ENCODE measurements at places on chromosomes 6 and 20.

DNA sequence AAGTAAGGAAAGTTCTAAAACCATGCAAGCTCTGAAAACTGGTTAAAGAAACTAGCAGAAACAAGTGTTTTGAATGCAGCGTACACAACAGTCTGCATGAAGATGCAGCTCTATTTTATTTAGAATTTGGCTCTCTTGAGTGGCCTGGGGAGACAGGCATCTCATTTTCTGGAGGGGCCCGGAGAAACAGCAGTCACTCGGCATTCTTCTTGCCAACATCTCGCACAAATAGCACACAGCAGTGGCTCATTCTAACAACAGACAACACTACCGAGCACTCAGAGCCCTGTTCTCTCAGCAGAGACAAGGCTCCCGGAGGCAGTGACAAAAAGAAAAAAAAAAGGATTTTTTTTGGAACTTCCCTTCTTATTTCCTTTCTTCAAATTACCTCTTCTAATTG, 108.5 kb upstream of the STMND1 start:
- no peak for DNase-seq

- no peak for DNase-seq
Observed at GRCh38 chr6:144666781-144667180, 381.6 kb downstream of the UTRN start.

DNA sequence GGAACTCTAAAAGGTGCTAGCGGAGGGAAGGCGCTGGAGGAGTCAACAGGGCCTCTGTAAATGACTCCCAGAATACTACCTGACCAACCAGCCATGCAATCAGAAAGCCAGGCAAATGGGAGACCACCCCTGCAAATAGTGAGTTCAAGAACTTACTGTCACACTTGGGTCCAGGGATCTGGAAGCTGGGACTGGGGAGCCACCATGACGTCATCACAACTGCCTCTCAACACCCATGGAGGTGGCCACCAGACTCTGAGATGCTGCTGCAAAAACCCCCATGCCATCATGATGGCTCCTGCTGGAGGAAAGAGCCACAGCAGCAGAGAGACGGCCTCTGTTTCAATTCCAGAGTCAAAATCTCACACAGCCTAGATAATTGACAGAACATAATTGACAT, 8.5 kb upstream of the PDYN start:
- no peak for DNase-seq

DNA sequence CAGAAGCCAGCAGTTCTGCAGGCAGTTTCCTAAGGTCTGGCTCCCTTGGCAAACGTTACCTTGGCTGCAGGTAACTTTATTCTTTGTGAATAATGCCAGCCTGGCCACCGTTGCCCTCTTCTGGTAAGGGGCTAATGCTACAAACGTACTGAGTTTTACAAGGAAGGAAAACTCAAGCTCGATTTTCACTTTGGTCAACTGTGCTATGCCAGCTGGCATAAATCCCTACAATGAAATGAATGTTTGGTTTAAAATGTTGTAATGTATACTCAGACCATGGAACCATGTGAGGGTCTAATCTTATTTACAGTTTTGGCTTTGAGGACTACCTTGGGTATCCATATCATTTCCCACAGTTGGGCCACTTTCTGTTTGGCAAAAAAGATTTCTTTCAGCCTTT, 101.4 kb downstream of the SLX4IP start:
- no peak for DNase-seq

GRCh38 chr20:54204063-54204462, 3.8 kb upstream of the PFDN4 start:
- no peak for DNase-seq

GRCh38 chr20:49578436-49578835, 10.5 kb upstream of the PTGIS start:
- DNase-seq: no peak

- DNase-seq: peak; percentile 50
Observed at GRCh38 chr6:169800668-169801395, 49.4 kb downstream of the ERMARD start.

DNA sequence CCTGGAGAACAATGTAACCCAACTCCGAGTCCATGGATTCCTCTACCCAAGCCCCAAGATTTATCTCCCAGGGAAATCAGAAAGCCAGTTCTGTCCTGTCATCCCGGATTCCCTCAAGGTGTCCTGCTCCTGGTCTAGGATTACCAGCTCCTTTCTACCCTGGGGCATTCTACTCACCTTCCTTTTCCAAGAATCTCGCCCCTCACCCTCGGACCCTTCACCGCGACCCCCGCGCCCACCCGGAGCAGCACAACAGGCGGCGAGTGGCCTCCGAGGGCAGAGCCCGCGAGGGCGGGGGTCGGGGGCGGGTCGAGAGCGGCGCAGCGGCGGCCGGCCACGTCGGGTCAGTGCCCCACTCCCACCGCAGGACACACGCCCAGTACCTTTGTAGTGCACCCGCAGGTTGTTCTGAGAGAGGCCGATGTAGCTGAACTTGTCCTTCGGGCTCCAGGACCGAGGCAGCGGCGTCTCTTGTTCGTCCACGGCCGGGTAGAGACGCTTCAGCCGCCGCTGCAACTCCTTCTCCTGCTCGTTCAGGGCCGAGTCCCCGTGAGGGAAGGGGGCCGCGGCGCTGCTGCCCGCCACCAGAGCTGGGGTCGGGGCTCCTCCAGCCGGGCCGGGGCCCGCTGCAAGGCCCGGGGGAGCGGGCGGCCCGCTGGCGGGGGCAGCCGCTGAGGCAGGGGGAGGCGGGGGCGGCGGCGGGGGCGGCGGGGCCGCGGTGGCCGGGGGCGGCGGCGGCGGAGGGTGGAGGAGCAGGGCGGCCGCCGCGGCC, 897 bp downstream of the RANBP9 start:
- no peak for DNase-seq

DNA sequence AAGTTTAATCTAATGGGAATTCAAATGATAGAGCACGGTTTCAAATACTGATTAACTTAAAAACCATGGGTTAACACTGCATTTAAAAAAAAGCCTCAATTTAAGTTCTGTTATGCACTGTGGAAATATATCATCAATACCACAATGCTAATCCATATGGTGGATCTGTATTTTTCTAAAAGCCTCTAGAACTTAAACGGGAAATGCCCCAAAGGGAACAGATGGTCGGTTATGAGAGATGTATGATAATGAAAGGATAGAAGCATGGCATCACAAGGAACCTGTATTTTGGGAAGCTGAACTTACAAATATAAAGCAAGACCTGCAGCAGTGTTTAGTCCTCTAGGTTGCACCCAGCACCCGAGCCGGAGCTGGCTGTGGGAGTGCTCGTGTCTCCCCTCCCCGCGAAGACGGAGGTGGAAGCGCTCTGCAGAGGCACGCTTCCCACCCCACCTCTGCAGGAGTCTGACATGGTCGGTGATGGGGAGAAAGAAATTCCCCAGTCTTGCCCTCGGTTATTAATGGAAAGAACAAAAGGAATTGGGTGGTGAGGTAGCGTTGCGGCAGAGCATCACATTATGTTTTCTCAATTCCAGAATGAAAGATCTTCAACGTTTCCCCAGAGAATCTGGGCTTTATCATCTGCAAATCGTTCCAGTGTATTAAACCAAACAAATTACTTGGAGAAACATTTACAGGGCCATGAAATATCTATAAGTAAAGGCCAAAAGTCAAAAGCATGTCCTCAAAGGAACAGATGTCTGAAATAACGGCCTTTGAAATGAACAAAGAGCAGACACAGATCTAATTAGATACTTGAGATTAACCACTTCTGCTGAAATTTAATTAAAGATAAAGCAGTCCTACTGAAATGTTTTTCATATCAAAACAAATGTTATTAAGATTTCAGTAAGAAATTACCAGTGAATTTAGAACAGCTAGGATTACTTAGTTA, 103.1 kb upstream of the POPDC3 start:
- DNase-seq: no peak

DNA sequence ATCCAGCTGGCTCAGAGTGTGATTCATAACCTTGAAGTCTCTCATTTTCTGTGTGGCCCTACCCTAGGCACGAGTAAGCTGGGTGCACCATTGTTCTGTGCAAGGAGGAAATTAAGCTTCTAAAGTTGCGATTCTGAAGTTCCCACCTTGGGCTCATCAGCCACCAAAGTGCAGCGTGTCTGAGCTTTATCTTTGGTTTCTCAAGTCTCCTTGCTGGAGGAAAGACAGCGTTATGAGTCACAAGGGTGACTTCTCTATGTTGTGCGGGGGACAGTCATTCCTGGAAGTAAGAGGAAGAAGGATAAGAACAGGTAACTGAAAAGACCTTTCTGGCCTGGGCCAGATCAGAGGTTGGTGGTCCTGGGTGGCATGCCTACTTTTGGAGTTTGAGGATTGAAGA, 16.8 kb downstream of the MRAP2 start:
- DNase-seq: no peak

DNA sequence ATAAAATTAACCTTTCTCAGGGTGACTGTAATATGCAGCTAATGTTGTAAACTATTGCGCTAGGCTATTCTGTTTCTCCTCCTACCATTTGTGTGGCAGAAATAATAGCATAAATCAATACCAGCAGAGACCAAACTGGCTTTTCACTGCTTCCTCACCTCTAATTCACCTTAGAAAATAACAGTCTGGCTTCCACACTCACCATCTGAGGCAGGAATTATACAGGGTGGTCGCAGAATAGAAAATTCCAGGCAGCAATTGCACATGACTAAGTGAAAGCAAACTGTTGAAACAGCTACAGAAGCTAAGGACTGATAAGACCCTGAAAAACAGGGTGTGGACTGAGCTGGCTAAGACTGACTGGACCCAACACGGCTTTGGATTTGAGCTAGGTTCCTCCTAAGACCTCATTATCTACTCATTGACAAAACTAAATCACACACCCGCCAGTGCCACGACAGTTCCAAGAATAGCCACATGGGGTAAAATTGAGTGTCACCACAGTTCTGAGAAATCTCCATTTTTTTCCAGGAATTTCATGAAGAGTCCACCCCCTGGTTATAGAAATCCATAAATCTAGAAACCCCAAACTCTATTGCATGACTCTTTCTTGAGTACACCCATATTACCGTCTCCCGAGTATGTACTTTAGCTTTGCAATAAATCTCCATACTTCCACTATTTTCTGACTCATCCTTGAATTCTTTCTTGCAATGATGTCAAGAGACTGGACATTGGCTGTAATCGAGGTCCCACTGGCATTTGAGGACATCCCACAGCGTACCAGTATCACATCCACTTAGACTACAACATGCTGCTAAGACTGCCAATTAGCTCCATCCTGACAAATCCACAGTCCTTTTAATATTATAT, 60.9 kb upstream of the KCNQ5 start:
- DNase-seq: no peak

GRCh38 chr6:139904158-139904533, 529.7 kb upstream of the CITED2 start:
- DNase-seq: no peak

DNA sequence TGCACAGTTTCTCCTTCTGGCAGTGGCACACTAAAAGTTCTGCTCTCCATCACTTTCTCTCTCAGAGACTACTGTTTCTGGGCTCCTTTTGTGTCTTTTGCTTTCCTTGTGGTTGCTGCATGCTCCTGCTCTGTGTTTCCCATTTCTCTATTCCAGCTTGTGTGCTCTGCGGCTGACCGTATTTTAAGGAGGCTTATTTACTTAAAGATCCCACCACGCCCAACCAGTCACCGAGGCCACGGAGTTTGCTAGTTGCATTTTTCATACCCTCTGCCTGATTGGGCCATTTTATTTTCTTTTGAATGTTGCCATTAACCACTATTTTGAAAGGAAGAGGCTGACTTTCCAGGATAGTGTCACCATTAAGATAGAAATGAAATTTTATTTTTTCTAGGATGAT, 626.4 kb upstream of the MMS22L start:
- DNase-seq: no peak

- DNase-seq: no peak
Observed at GRCh38 chr6:99151634-99152346, 197.7 kb downstream of the FAXC start.

GRCh38 chr20:38855356-38855755, 49.9 kb downstream of the PPP1R16B start:
- DNase-seq: no peak

Data from NCI-H1092 (cell line).